ENCODE measurements at places on chromosomes 12 and 14.
A peak's percentile ranks its signal among the peaks of the same experiment; 100 is the strongest.

GRCh38 chr14:53368711-53369201, 215.6 kb upstream of the DDHD1 start:
- no peak for DNase-seq

- DNase-seq = no peak
Measured at GRCh38 chr14:75549169-75549568, 26.9 kb downstream of the BATF start.

- no peak for DNase-seq
Measured at GRCh38 chr12:74917743-74918142, 291.9 kb downstream of the KCNC2 start.

DNA sequence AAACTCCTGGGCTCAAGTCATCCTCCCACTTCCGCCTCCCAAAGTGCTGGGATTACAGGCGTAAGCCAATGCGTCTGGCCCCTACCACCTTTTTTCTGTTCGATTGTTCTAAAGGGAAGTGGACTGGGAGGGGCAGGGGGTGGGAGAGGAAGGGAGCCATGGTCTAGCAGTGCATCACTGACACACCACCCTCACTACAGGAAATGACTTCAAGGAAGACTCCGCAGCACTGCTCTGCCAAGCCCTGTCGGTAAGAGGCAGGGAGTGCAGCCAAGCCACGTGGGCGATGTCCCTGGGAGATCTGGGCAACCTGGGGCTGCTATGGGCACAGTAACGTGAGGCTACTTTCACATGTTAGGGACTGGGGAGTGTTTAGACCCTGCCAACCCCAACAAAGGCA, 18.0 kb downstream of the LRRC74A start:
- no peak for DNase-seq

- DNase-seq = no peak
Measured at GRCh38 chr14:75184492-75184891, 8.1 kb upstream of the TMED10 start.

- no peak for DNase-seq
Measured at GRCh38 chr12:93552427-93552826, 20.0 kb upstream of the SOCS2 start.

- DNase-seq = no peak
Measured at GRCh38 chr12:109727746-109728726, 14.4 kb downstream of the FAM222A start.

GRCh38 chr12:25186038-25186787, 8.7 kb downstream of the DNAI7 start:
- no peak for DNase-seq

DNA sequence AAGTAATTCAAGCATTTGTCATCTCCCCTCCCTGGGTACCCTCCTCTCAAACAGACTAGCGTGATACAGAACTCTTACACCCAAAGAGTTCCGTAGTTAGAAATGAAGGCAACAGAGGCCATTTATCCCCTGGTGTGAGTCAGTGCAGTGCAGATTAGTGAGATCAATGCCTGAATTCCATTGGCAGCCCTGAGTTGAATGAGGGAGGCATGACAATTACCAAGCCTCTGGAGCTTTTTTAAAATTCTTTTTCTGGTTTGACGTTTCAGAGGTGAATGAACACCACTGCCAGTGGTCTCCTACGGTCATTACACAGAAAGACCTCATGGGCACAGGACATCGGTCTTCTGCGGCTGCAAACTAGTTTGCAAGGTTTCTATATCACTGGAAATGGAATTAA, 94.4 kb downstream of the PRIMA1 start:
- no peak for DNase-seq

GRCh38 chr14:94126800-94127199, 2.6 kb downstream of the IFI27L2 start:
- DNase-seq = no peak

GRCh38 chr12:7989827-7990491, 42.6 kb upstream of the FOXJ2 start:
- no peak for DNase-seq

DNA sequence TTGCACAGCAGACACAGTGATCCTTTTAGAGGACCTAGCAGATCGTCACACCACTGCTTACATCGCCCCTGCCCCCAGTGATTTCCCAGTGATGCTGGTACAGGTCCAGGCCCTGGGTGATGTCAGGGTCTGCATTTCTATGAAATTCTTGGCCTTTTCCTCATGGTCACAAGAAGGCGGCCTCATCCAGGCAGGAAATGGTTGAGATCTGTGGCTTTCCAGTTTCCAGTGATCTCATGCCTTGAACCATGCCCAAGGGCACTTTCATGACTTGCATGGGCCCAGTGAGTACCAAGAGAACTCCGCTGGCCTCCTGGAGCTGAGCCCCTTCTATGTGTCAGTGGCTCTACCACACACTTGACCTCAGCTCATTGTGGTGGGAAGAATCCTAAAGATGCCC, 41.9 kb upstream of the BDKRB2 start:
- DNase-seq = no peak

DNA sequence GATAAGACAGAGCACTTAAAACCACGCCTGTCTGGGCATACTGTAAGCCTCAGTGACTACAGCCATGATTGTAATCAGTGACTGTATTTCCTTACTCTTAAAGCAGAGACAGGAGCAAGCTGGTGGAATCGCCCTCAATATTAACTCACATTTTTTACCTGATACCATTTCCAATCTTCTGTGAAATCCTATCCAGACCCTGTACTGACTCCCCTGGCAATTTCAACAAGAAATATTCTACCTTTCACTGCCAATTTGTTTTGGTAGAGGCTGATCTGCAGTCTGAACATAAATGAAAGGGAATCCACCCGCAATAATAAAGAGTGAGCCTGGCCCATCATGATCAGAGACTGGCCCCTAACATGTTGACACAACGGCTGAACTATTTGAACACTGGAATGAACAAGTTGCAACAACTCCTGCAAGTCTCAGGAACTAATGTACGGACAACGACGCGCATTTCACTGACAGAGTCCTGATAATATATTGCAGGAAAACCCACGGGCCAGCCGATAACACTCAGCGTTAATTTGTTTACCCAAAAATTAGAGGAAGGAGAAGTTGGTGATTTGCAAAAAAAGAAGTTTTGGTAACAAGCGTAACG, 195.5 kb upstream of the BTG1 start:
- no peak for DNase-seq

GRCh38 chr14:70988452-70988851, 81.2 kb downstream of the PCNX1 start:
- no peak for DNase-seq

DNA sequence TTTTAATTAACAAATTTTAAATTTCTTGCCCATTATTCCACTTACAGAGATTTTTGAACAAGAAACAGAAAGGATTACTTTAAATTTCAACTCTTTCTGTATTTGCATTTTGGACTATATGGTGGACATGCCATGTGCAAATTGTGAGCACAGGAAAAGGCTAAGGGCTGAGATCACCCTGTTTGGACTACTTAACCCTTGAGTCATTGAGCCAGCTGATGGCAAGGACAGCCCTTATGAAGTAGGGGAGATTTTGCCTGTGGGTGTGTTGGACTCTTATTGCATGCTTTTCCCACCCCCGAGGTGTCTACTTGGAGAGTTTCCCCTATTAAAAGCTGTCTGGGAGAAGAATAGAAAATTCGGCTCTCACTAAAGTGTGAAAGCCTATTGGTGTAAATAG, 17.2 kb downstream of the DERA start:
- DNase-seq = no peak

- no peak for DNase-seq
Measured at GRCh38 chr14:91844029-91844428, 23.3 kb downstream of the TC2N start.

DNA sequence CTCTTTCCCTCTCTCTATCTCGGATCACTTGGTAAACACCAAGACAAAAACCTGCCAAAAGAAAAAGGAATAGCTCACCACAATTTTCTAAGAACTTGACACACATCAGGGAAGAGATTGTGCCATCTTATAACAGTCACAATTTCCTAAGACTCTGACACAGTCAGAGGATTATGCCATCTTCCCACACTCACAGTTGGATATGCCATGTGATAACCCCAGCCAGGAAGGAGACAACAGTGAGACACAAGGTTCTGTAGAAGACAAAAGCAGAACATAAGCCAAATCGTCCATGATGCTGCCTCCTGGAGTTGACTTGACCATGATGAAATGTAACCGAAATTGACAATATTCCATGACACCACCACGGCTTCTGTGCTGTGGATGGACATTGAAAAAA, 2.8 kb upstream of the CLEC9A start:
- DNase-seq = no peak

GRCh38 chr12:67534681-67535080, 113.9 kb upstream of the DYRK2 start:
- DNase-seq = no peak

- DNase-seq = no peak
Measured at GRCh38 chr12:75953312-75953906, 78.2 kb downstream of the PHLDA1 start.

DNA sequence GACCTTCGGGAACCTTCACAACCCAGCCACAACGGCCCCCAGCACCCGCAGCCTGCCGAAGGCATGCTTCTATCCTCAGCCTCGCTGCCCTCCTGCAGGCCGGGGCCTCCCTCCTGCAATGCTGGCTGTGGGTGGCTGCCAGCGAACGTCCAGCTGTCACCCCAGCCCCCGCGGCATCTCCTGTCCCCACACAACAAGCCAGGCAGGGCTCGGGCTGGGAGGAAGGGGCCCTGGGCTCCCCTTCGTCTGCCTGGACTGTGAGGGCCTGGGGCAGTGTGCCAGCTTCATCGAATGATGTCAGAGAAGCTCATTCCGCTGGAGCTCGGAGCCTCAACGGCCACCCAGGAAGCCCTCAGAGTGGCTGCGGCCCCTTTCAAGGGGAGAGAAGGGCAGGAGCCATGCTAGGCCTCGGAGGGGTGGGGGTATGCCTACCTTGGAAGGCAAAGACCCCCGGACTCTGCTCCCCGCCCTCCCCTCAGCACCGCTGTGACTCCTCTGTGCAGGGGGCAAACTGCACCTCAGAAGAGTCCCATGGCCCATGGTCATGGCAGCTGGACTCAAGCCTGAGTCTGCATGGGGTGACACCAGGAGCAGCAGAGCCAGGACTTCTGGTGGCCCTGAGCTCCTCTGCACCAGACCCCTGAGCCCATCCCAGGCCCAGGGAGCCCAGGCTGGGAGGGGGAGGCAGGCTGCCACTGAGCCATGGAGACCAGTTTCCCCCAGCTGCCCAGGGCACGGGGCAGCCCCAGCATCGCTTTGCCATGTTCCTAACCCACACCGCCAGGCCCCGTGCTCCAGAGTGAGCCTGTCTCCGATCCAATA, 24.7 kb upstream of the C14orf180 start:
- DNase-seq = peak; percentile 51

DNA sequence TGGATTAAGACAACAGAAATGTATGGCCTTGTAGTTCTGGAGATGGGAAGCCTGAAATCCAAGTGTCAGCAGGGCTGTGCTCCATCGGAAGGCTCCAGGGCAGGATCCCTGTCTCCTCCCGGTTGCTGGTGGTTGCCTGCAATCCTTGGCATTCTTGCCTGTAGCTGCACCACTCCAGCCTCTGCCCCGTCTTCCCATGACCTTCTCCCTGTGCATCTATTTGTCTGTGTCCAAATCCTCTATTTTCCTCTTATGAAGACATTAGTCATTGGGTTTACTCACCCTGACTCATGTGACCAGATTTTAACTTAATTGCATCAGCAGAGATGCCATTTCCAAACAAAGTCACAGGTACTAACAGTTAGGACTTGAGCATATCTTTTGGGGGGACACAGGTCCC, 15.1 kb downstream of the TUNAR start:
- no peak for DNase-seq

- no peak for DNase-seq
Measured at GRCh38 chr14:24481622-24482324, 26.3 kb downstream of the CMA1 start.

- no peak for DNase-seq
Measured at GRCh38 chr12:111953455-111953854, 59.5 kb downstream of the TMEM116 start.

DNA sequence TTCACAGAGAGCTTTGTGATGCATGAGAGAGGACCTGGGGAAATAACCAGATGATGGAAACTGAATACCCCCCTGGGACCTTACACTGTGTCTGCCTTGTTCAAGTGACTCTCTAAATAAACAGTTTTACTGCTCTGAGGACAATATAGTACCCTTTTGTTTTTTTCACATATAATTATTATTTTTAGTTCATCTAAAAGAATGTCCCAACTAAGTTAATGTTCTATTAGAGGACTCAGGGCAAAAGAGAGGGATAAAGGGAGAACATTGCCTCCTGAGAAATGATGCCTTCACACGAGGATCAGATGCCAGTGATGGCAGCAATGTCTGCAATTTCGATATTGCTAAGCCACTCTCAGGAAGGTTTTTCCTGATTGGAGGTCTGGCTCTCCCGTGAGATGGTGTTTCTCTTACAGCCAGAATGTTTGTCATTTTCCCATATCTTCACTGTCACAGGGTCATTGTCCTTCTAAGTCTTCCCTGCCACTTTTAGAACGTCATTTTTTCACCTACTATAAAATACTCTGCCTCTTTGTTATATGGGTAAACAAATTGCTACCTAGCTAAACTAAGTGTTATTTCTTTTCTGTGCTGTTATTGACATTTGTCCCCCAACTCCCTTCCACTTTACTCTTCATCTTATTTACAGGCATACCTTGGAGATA, 201.6 kb downstream of the RAD51B start:
- DNase-seq = peak; percentile 96
